ENCODE measurements at places on chromosomes 7 and 10.

GRCh38 chr10:17240616-17241015 is 12.6 kb downstream of the VIM start:
- DNase-seq: no peak

DNA sequence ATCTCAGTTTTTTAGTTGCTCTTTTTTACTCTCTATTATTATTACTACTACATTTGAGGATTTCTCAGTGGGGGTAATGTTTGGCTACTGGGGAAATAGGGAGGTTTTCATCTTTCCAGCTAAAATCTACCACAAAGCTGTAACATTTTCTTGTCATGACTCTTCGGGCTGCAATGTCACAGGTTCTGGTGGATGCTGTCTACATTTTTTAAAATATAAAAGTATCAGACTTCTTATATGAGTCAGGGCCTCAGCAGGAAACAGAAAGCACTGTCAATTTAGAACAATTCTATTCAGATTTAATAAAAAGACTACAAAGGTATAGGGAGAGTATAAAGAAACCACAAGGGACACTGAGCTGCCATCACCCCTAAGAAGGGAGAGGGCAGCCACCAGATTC is 61.6 kb downstream of the DNAJC12 start:
- no peak for DNase-seq

DNA sequence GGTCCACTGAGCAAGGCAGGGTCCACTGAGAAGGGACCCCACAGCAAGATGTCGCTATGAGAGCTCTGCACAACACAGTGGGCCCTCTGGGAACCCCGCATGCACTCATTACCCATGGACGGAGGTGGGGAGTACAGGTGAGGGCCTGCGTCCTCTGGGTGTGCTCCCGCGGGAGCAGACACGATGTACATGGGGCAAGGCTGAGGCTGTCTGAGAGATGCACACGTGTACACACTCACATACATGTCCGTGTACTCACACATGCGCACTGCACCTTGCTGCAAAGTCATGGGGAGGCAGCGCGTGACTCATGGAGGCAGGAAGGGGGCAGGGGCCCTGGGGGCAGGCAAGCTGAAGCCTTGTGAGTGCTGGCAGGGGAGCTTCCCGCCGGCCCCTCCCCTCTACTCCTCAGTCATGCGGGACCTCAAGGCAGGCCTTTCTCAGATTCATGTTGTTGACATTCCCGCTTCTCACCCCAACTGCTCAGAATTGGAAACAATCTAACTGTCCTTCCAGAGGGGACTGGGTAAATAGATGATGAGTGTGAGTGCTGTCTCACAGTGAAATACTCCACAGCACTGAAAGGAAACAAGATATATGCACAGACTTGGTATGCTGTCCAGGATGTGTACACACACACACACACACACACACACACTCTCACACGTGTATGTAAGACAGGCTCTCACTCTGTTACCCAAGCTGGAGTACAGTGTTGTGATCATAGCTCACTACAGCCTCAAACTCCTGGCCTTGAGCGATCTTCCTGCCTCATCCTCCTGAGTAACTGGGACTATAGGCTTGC is 40.0 kb downstream of the GOLGA7B start:
- no peak for DNase-seq

- no peak for DNase-seq
Measured at GRCh38 chr7:123752534-123752933, 3.7 kb upstream of the WASL start.

DNA sequence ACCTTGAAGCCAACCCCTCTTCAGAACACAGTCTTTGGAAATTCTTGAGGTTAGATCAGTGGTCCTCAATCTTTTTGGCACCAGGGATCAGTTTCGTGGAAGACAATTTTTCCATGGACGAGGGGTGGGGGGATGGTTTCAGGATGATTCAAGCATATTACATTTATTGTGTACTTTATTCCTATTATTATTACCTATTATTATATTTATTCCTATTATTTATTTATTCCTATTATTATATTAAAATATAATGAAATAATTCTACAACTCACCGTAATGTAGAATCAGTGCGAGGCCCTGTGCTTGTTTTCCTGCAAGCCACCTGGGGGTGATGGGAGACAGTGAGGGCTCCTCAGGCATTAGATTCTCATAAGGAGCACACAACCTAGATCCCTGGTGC is 17.9 kb downstream of the CAMK1D start:
- DNase-seq: no peak

DNA sequence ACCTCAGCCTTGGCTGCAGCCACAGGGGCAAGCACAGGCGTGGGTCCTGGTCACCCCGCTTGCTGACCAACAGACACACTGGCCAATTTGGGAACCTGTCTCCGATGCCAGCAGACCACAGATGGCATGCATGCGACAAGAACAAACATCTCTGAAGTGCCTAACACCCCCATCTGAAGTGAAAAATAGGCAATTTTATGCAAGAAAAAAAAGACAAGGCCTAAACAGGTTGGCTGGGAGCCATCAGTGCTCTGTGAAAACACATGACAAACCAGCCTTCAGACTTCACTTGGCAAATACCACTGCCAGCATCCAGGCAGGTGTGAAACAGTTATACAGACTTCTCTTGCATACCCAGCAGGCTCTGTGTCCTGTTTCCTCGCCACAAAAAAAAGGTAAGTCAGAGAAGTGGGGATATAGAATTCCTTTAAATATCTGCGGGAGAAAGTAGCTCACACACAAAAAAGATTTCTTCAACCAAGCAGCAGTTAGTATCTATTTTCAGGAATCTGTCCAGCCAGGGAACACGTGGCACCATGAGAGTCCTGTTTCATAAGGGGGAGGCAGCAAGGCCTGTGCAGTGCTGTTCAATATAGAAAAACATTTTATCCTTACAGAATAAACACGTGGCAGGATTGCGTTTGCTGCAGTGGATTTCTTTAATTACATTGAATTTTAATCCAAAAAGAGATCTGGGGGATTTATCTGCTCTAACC is 293.4 kb upstream of the MKLN1 start:
- DNase-seq: no peak

DNA sequence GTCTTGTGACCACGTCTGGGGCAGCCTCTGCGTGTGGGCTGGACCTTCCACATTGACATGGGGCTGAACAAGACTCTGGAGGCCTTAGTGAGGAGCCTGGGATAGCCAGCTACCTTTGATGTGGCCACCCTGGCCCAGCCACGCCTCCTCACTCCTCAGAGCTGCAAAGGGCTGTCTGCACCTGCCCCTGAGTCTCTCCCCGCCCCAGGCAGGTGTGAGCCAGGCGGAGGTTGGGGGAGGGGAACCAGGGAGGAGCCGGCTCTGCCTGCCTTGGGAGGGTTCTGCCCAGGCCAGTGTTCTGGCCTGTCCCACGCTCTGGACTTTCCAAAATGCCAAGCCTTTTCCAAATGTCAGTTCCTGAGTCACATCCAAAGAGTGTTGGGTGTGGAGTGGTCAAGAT is 72.2 kb downstream of the GTF2IRD1 start:
- DNase-seq: peak; percentile 64

DNA sequence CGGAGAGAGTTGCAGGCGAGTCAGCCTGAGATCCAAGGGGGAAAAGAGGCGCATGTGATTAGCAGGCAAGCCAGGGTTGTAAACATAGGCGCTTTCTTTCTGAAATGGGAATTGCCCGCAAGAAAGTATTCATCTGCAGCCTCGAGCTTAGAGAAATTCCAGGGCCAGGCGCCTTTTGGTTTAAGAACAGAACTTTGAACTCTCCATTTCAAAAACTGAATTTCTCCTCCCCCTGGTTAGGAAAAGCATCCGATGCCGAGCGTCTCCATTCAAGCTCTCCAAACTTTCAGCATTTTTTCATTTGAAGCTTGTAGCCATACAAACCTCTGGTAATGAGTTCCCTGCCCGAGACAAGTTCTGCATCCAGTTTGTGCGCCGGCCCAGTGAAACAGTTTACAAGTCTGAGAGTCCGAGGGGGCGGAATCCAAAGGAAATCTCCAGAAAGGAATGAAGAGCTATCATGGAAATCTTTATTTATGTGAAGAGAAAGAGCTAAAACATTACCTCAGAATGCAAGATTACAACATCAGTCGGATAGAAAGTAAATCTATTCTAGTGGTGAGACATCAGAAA is 69.9 kb downstream of the FAM204A start:
- no peak for DNase-seq

DNA sequence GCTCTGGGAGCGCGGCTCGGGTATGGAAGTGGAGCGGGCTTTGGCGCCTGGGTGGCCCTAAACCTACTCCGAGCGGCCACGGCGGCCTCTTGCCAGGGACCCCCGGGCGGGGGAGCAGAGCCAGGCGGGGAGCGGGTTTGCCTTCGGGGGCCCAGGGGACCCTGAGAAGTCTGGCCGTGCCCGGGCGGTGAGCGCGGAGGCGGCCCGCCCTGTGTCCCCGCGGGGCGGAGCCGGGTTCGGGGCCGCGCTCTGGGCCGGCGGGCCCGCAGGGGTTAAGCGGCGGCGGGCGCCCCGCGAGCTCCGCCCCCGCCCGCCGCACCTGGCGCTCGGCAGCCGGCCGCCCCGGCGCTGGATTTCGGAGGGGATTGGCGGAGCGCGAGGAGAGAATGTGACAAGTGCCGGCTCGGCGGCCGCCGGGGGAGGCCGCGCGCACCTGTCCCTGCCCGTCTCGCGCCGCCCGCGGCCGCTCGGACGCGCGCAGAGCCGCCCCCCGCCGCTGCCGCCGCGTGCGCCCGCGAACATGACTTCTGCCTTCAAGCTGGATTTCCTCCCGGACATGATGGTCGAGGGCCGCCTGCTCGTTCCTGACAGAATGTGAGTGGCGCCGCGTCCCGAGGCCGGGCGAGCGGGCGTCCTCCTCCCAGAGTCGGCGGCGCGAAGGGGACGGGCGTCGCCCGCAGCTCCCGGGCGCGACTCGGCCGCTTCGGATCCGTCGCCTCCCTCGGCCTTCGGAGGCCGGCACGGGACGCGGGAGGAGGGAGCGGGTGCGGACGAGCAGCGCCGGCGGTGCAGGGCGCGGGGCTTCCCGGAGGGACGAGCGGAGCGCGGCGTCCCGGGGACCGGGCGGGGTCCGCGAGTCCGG is at the start of gene CELF2:
TSS of gene CELF2 (plus strand) at position 303 of the 862 bp plus-strand sequence. CDS start at position 521, 218 bp downstream.
- DNase-seq: peak; percentile 89

GRCh38 chr7:28811008-28811407 is 147.1 kb downstream of the TRIL start:
- DNase-seq: no peak

DNA sequence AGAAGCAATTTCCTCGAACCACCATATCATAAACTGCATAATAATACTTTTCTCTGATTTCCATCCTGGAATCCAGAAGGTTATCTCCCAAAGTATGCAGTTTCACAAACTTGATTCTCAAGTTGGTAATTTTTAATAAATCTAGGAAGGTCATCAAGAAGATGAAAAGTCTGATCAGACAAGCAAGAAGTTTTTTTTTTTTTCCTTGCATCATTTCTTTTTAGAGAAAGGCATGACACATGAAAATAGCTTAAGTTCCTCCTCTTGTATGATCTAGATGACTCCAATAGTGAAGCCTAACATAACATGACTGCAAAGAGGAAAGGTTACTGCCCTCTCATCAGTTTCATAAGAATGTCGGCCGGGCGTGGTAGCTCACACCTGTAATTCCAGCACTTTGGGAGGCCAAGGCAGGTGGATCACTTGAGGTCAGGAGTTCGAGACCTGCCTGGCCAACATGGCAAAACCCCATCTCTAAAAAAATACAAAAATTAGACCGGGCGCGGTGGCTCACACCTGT is 22.2 kb downstream of the LAMB1 start:
- DNase-seq: no peak

- no peak for DNase-seq
Measured at GRCh38 chr10:13674645-13675588, 88.2 kb downstream of the PRPF18 start.

DNA sequence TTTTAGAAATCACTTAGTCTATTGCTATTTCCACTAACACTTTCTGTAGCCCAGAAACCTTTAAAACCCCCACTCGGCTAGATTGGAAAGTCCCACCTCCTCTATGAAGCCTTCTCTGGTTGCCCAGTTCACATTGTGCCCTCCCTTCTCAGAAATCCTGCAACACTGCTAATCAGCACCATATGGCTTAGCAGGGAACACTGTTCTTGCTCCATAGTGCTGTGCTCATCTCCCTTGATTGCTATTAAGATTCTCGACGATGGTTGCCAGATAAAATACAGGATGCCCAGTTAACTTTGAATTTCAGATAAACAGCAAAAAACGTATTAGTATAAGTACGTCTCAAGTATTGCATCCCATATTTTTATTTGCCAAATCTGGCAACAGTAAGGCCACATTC is 40.1 kb upstream of the XPNPEP1 start:
- no peak for DNase-seq

- DNase-seq: no peak
Measured at GRCh38 chr7:72098807-72099580, 313.1 kb downstream of the CALN1 start.

- DNase-seq: peak; percentile 57
Measured at GRCh38 chr10:118720685-118721538, 33.9 kb downstream of the CACUL1 start.

GRCh38 chr7:48438206-48438605 is 266.9 kb downstream of the ABCA13 start:
- no peak for DNase-seq

- DNase-seq: no peak
Measured at GRCh38 chr7:105028004-105028403, 14.0 kb downstream of the KMT2E start.

DNA sequence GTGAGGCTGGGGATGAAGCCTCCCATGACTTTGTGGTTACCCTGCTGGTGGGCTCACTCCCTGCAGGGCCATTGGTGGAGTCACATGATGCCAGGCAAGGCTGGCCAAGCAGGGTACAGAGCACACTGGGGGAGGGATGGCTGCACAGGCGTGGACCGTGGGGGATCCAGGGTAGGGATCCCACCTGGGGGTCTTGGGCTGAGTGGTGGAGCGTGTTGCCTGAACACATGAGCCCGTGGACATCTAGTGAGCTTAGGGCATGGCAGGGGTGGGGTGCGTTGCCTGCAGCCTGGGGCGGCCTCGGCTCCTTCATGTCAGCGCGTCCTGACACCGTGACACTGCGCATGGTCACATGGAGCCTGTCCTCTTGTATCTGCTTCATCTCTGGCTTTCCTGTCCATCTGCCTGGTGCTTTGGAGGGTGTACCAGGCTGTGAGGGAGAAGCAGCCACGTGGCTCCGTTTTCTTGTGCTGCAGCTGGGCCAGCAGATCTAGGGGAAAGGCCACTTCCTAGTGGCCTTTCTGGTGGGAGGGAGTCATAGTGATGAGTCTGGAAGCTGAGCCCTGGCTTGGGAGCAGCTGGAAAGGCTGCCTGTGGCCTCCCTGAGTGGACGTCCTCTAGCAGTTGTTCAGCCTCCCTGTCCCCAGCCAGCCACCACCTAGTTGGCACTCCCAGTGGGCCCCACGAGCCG is 96.2 kb downstream of the LHPP start:
- no peak for DNase-seq

- peak; percentile 71 for DNase-seq
Measured at GRCh38 chr10:108783897-108784296, 1139.4 kb downstream of the XPNPEP1 start.

GRCh38 chr7:25527665-25528170 is 299.4 kb upstream of the NPVF start:
- no peak for DNase-seq

- DNase-seq: no peak
Measured at GRCh38 chr7:74018246-74018895, 9.6 kb upstream of the ELN start.
